Cerebellar cortex (tissue), 1 donor: ENCODE measurements at places on chromosomes 1 and 21.

- DNase-seq, result peak; percentile 27
Observed at GRCh38 chr1:120178799-120179756, 2.8 kb upstream of the SEC22B start.

DNA sequence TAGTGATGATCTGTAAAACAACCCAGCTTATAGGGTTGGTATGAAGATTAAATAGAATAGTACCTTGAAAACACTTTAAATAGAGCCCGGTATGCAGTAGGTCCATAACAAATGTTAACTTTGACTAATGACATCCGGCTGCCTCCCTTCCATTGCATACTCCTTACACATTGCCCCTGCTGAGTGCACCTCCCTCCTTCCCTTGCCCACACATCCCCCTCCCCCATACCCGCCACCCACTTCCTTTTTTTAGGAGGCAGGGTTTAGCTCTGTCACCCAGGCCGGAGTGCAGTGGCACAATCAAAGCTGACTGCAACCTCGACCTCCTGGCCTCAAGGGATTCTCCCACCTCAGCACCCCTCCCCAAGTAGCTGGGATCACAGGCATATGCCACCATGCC is 24.4 kb upstream of the ZC3H12A start:
- DNase-seq, result no peak

GRCh38 chr1:156663178-156663577 is 14.0 kb downstream of the NES start:
- no peak for DNase-seq

GRCh38 chr1:117011334-117011733 is 9.8 kb downstream of the CD101 start:
- no peak for DNase-seq

DNA sequence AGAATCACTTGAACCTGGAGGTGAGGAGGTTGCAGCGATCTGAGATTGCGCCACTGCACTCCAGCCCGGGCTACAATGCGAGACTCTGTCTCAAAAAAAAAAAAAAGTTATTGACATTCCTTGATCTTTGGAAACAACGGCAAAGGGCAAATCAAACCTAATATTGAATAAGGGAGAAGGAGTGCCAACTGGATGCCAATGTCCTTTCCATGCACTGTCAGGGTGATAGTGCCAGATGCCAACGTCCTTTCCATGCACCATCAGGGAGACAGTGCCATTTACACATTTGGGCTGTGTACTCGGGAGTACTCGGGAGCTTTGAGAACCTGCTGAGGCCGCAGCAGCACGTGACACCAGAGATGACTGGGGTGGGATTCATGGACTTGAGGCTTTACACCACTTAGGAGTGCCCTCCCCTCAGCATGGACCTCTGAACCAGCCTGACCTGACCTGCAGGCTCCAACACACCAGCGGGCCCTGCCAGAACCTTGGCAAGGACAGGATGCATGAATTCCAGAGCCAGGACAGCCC is 34.5 kb upstream of the SOD1 start:
- no peak for DNase-seq

GRCh38 chr1:66402194-66402593 is 131.8 kb upstream of the SGIP1 start:
- DNase-seq, result no peak

GRCh38 chr1:117655220-117655577 is 49.4 kb downstream of the TENT5C start:
- no peak for DNase-seq

- no peak for DNase-seq
Observed at GRCh38 chr1:34844252-34844634, 15.3 kb downstream of the SMIM12 start.
